ENCODE measurements at places on chromosomes 16 and 17. TPM values are rescaled to one million over a fixed set of nuclear protein-coding genes. Genes with fewer than 3 reads are reported as not detected.

- DNase-seq = no peak
These were observed 22.7 kb upstream of the SRCIN1 start for GRCh38 chr17:38628441-38628840.

GRCh38 chr16:68126395-68126794, 41.2 kb downstream of the NFATC3 start:
- no peak for DNase-seq

- DNase-seq = peak; percentile 71
These were observed 58.9 kb downstream of the WWP2 start for GRCh38 chr16:69820926-69821541.

DNA sequence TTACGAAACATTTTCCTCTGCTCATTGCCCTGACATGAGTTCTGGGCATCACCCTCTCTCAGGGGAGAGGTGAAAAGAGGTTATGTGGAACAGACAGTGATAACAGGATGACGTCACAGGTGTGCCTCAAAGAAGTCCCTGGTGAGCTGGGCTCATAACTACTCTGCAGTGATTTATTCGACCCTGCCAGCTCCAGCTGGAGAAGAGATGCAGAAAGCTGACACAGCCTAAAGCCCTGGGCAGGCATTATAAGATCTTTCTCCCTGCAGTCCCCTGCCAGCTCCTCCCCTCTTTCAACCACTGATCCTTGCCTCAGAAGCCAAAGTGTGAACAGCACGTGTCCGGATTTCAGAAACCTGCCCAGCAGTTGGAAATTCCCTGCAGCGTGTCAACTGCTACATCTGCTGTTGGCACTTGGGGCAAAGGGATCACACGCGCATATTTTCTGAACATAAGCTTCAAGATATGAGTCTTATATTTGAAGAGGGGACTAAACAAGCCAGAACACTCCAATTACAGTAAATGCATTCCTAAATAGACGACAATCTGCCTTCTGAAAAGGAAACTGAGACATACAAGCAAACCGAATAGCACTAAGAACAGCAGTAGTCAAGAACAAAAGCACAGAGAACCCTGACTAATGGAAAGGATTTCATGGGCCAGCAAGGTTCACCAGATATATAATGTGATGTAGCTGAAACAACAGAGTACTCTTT, 80.5 kb downstream of the SMG6 start:
- DNase-seq = peak; percentile 63

- DNase-seq = peak; percentile 63
These were observed 13.5 kb downstream of the KCTD2 start for GRCh38 chr17:75060434-75061054.

DNA sequence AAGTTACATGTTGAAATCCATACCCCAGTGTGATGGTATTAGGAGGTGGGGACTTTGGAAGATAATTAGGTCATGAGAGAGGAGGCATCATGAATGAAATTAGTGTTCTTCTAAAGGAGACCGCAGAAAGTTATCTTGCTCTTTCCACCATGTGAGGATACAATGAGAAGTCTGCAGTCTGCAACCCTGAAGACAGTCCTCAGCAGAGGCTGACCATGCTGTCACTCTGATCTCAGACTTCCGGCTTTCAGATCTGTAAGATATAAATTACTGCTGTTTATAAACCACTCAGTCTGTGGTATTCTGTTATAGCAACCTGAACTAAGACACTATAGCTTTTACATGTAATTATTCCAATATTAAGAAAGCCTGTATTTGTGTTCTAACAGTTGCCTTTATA, 116.7 kb upstream of the CES5A start:
- no peak for DNase-seq

DNA sequence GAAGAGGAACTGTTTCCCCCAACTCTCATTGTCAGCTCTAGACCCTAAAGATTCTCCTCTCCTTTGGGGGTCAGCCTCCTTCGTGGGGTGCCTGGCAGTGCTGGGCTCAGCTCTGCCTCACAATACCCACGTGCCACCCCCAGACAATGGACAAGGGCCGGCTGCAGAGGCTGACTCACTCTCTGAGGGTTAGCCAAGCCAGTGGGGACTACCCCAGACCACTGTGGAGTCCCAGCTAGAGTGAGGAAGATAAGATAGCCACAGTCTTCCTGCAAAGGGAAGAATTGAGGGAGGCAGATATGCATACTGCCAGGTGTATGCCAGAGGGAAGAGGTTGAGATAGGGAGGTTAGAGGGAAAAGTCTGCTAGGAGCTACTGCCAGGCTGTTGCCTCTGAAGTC, 13.5 kb upstream of the MTMR4 start:
- DNase-seq = no peak

DNA sequence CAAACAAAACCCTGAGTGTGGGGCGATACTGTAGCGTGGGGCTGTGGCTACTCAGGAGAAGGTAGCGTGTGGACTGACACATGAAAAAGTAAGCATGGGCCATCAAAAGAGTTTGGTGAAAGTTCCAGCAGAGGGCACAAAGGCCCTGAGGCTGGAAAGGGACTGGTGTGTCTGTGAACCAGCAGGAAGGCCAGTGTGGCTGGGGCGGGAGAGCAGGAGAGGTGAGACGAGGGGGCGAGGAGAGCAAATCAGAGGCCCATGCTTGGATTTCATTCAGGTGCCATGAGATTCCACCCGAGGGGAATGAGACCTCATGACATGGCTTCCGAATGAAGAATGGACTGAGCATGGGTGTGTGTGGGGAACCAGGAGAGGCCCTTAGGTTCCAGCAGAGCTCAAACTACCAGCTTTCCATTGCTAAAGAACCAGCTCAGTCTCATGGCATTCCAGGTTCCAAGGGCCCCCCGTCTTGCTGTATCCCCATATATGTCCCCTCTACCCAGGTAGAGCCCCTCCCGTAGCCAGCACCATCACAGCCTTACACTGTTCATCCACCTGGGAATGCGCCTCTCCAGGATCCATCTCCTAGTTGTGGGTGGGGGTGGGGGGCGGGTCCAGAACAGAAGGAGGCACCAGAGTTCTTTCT, 31.1 kb downstream of the TRPV2 start:
- DNase-seq = no peak

GRCh38 chr17:77769762-77770161, 188.7 kb upstream of the TNRC6C start:
- DNase-seq = no peak

- DNase-seq = peak; percentile 65
These were observed 1.2 kb downstream of the DUSP14 start for GRCh38 chr17:37490638-37491614.

GRCh38 chr17:76873856-76874255, 5.7 kb downstream of the MGAT5B start:
- no peak for DNase-seq

DNA sequence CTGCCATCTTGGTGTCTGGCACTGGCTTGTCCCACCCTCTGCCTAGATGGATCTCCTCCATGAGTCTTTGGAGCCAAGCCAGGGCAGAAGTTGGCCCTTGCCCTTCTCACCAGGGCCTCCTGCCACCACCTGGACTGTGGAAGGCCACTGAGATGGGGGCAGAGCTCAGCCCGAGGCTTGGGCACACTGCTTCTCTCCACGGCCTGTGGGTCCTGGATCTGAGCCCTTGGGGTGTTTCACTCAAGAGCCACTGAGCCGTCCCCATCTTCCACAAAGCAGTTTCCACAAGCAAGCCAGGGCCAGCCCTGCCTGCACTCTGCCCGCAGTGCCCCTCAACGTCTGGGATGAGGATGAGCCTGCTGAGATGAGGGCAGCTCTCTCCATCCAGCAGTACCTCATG, 16.7 kb upstream of the CD300A start:
- DNase-seq = no peak

DNA sequence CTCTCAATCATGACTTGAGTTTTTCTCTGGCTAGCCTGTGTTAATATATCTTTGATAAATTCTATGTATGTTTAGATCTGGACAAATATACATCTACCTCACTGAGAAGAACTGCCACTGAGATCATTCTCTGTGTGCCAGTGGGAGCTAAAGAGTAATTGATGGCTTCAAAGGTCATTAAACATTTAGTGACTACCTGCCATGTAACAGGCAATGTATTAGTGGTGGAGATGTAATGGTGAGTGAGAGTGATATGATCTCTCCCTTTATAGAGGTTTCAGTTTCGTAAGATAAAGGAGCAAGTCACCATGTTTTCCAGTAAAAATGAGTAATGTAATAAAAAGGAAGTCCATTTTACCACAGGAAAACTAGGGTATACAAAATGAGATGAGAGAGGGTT, 235.8 kb upstream of the CDH8 start:
- no peak for DNase-seq

DNA sequence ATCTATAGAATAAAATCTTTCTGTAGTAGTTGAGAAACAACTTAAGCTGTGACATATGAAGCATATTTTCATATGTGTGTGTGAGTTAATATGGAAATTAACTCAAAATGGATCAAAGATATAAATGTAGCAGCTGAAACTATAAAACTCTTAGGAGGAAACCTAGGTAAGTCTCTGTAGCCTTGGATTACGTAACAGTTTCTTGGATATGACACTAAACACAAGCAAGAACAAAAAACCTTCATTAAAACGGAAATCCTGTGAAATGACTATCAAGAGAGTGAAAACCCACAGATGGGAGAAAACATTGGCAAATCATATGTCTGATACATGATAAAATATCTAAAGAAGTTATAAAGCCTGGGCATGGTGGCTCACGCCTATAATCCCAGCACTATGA, 104.4 kb downstream of the VPS53 start:
- DNase-seq = no peak

KRTAP4-11 gene
- not detected for total RNA-seq

HEXD gene
- total RNA-seq = 34.7 TPM

CIAO2B gene
- total RNA-seq = 62.4 TPM

SCNN1G gene
- not detected for total RNA-seq

EVPLL gene
- total RNA-seq = not detected

CXCL16 gene
- total RNA-seq = 64.0 TPM

Measured in aorta (tissue), 5 donors.